ENCODE measurements at places on chromosomes 7 and 10. TPM values are rescaled to one million over a fixed set of nuclear protein-coding genes. Genes with fewer than 3 reads are reported as not detected.

DNA sequence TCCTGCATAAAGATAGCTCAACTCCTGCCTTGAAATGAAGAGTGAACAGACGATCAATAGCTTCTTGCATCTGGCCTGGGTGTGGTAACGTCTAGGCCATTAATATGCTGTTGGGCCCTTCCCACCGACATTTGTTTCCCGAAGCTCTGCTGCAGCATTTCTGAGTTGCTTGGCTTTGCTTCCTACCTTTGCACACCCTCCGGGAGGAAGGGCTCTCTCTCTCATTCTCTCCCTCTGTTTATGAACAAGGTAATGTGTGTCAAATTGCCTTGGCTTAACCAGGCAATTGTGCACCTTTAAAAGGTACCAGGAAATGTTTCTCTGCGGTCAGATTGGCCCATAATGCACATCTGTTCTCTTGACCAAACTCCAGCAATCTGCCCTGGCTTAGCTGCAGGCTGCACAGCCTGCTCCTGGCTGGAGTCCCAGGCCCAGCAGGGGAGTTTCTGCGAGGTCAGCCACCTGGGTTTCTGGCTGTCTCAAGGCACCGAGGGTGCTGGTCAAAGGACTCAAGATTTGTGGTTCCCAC, 223.7 kb downstream of the SNX10 start:
- no peak overlapping the region for H3K4me3 ChIP-seq
- no peak overlapping the region for H3K27ac ChIP-seq
- no peak for DNase-seq
- peaks cover 16% of the 10 kb centered on the region for H3K27me3 ChIP-seq

DNA sequence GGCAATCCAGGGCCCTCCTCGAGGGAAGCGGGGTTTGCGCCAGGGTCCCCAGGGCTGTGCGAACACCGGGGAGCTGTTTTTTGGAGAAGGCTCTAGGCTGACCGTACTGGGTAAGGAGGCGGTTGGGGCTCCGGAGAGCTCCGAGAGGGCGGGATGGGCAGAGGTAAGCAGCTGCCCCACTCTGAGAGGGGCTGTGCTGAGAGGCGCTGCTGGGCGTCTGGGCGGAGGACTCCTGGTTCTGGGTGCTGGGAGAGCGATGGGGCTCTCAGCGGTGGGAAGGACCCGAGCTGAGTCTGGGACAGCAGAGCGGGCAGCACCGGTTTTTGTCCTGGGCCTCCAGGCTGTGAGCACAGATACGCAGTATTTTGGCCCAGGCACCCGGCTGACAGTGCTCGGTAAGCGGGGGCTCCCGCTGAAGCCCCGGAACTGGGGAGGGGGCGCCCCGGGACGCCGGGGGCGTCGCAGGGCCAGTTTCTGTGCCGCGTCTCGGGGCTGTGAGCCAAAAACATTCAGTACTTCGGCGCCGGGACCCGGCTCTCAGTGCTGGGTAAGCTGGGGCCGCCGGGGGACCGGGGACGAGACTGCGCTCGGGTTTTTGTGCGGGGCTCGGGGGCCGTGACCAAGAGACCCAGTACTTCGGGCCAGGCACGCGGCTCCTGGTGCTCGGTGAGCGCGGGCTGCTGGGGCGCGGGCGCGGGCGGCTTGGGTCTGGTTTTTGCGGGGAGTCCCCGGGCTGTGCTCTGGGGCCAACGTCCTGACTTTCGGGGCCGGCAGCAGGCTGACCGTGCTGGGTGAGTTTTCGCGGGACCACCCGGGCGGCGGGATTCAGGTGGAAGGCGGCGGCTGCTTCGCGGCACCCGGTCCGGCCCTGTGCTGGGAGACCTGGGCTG, 26.0 kb downstream of the PRSS2 start:
- H3K27ac ChIP-seq = peak overlapping the region; percentile 97
- H3K4me3 ChIP-seq = peak overlapping the region; percentile 98
- peaks cover 81% of the 10 kb centered on the region for H3K4me1 ChIP-seq

- H3K4me3 ChIP-seq = no peak overlapping the region
- H3K4me1 ChIP-seq = no peaks in the 10 kb centered on the region
- H3K27me3 ChIP-seq = peaks cover 8% of the 10 kb centered on the region
- no peak overlapping the region for H3K27ac ChIP-seq
Observed at GRCh38 chr7:66013938-66014337, 31.9 kb upstream of the GUSB start.

DNA sequence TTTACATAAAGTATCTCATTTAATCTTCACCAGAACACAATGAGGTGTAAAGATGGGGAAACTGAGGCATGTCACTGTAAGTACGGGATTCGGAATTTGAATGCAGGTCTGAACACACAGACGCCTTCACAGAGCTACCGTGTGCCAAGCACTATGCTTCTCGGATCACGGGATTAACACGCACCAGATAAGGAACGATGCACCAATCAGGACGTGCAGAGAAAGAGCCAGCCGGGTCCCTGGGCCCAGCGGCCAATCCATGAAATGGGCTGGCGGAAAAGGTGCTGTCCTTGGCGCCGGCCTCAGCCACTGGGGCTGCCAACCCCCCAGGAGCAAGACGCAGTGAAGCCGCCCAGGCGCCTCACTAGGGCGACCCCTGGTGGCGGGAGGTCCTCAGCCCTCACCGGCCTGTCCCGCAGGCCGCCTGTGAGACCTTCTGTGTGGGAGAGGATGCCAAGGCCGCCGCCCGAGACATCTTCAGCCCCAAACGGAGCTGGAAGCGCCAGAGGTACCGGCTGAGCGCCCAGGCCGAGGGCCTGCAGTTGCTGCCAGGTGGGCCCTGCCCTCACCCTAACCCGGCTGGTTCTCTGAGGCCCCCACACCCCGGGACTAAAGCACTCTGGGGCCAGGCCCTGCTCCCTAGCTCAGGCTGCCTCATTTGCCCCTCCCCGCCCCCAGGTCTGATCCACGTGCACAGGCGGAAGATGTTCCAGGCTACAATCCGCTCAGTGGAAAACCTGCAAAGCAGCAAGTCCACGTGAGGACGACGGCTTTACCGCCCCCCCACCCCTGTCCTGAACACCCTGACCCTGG, 15.6 kb downstream of the ATG9B start:
- no peaks in the 10 kb centered on the region for H3K27me3 ChIP-seq
- H3K27ac ChIP-seq = peak overlapping the region; percentile 84
- H3K36me3 ChIP-seq = no peaks in the 10 kb centered on the region
- peak; percentile 91 for DNase-seq
- H3K4me1 ChIP-seq = peaks cover 28% of the 10 kb centered on the region

- no peak overlapping the region for H3K4me3 ChIP-seq
- no peak overlapping the region for H3K27ac ChIP-seq
- H3K27me3 ChIP-seq = peaks cover 8% of the 10 kb centered on the region
- DNase-seq = no peak
- H3K36me3 ChIP-seq = no peaks in the 10 kb centered on the region
- no peaks in the 10 kb centered on the region for H3K4me1 ChIP-seq
Observed at GRCh38 chr7:63117-63480, 129.3 kb upstream of the FAM20C start.

GRCh38 chr7:67821116-67821515, 824.5 kb downstream of the TYW1 start:
- H3K36me3 ChIP-seq = no peaks in the 10 kb centered on the region
- DNase-seq = no peak
- no peaks in the 10 kb centered on the region for H3K27me3 ChIP-seq
- H3K4me1 ChIP-seq = no peaks in the 10 kb centered on the region
- no peak overlapping the region for H3K4me3 ChIP-seq
- H3K27ac ChIP-seq = no peak overlapping the region

- peaks cover 28% of the 10 kb centered on the region for H3K27me3 ChIP-seq
- no peak overlapping the region for H3K27ac ChIP-seq
- no peaks in the 10 kb centered on the region for H3K4me1 ChIP-seq
- no peak overlapping the region for H3K4me3 ChIP-seq
Observed at GRCh38 chr10:70032667-70033289, 19.9 kb upstream of the MACROH2A2 start.

DNA sequence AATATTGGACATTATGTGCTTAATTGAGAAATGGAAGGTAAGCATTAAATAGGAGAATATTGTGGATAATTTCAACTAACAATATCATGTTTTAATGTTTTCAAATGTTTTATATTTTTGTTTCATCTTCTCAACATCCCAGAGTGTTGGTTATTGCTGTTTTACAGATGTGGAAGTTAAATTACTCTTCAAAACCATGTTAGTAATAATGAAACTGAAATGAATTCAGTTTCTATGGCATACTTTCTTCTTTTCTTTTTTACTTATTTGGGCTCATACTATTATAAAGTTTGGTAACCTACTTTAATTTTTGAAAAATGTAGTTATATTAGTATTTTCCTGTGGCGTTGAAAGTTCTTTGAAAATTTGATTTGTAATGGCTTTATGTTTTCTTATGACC, 4.2 kb downstream of the GLRX3 start:
- H3K4me1 ChIP-seq = peaks cover 34% of the 10 kb centered on the region
- H3K36me3 ChIP-seq = peaks cover 16% of the 10 kb centered on the region
- DNase-seq = no peak
- peak overlapping the region; percentile 57 for H3K4me3 ChIP-seq
- peak overlapping the region; percentile 79 for H3K27ac ChIP-seq

Gene SUGCT
- 1.3 TPM for total RNA-seq

Gene TMEM196
- total RNA-seq = not detected

Gene COL26A1
- total RNA-seq = not detected

Gene FXYD4
- not detected for total RNA-seq

Gene NPSR1
- total RNA-seq = not detected

Gene GIMAP1
- total RNA-seq = 6.6 TPM

Gene SCIN
- not detected for total RNA-seq

Data from natural killer cell treated with Interleukin-12 subunit alpha and Interleukin-12 subunit beta and Interleukin-15 and Interleukin-18, amount 100 ng/mL, for 72 hours (primary cell).